PC-3 (cell line): ENCODE measurements at places on chromosomes 6 and 20.

DNA sequence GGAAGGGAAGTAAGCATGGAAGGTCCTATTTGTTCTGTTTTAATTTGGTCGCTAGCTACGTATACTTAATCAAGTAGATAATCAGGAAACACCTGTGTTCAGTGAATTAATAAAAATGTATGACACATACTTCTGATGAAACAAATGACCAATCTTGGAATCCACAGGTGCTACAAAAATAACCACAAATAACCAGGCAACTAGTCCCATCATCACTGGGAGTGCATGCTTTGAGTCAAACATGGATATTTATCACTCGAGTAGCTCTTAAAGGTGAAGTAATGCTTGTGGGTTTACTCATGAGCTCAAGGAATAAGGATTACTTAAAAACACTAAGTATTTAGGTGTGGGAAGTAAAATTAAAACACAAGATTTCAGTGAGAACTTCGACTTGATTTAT lies 285.6 kb upstream of the ID4 start:
- DNase-seq: peak; percentile 34

DNA sequence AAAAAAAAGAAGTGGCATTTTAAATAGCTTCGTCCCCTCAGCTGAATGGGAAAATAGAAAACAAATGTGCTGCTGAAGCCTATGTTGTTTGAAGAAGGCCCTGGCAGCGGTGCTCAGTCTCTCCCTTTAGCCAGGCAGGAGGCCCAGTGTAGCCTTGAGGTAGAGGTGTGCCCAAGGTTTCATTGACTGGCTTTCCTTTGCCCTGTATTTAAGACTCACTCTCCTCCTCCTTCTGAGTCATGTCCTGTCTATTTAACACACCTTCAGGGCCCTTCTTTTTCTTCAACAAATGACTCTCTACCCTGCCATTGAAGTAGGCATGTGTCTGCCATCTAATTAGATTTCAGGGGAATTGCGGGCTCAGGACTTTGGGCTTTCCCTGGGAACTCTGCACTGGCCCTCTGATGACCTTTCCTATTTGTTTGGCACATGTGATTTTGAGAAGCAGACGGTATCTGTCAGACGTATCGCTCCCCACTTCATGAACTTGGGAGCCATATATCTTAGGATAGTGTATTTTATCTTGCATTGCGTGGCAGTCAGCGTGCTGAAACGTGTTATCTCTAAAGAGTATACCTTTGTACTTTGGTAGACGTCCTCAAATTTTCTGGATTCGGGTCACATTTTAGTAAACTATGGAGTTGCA lies 4.3 kb downstream of the TJAP1 start:
- DNase-seq: peak; percentile 88

- DNase-seq: no peak
Measured at GRCh38 chr6:79225717-79226599, 8.5 kb downstream of the HMGN3 start.

DNA sequence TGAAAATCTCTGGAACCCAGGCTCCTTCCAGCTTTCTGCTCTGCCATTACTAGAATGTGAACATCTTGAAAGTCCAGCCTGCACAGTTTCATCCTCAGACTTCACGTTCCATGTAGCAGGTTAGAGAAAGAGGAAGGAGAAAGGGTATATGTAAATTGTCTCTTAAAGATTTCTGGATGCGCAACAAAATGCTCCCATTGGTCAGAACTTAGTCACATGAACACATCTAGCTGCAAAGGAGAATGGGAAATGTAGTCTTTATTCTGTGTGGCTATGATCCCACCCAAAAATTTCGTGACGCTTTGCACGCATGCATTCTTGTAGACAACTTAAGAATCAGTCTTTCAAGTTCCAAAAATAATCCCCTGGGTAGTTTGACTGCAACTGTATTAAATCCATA lies 46.4 kb upstream of the CHD6 start:
- peak; percentile 11 for DNase-seq
